ENCODE measurements at places on chromosomes 16 and 17. TPM values are rescaled to one million over a fixed set of nuclear protein-coding genes. Genes with fewer than 3 reads are reported as not detected.

ERN1 gene
- total RNA-seq: 4.1 TPM

AHSP gene
- not detected for total RNA-seq

MYO15A gene
- total RNA-seq: 0.14 TPM

KRTAP4-12 gene
- total RNA-seq: not detected

KRT24 gene
- total RNA-seq: not detected

JMJD8 gene
- 68.3 TPM for total RNA-seq

RANBP10 gene
- total RNA-seq: 8.7 TPM

KRT34 gene
- total RNA-seq: 0.35 TPM

COASY gene
- total RNA-seq: 104 TPM

CMTM3 gene
- 81.0 TPM for total RNA-seq

KRTAP1-1 gene
- total RNA-seq: not detected

ASIC2 gene
- total RNA-seq: 2.1 TPM

ZACN gene
- 0.45 TPM for total RNA-seq

VMO1 gene
- 1.5 TPM for total RNA-seq

DHRS13 gene
- 6.4 TPM for total RNA-seq

SLC4A1 gene
- not detected for total RNA-seq

GFAP gene
- 1.0 TPM for total RNA-seq

CDH11 gene
- total RNA-seq: 0.63 TPM

TNFRSF13B gene
- total RNA-seq: not detected

PLK1 gene
- total RNA-seq: 172 TPM

PRSS36 gene
- total RNA-seq: 0.51 TPM

SMARCD2 gene
- total RNA-seq: 63.4 TPM

TEKT1 gene
- not detected for total RNA-seq

LDHD gene
- 0.55 TPM for total RNA-seq

C16orf89 gene
- not detected for total RNA-seq

FOXO3B gene
- 5.3 TPM for total RNA-seq

CPHXL2 gene
- not detected for total RNA-seq

DRC7 gene
- total RNA-seq: 0.10 TPM

SARM1 gene
- total RNA-seq: 5.6 TPM

SAT2 gene
- total RNA-seq: 92.7 TPM

HCRT gene
- not detected for total RNA-seq

KNOP1 gene
- total RNA-seq: 46.3 TPM

PHKG2 gene
- 25.8 TPM for total RNA-seq

KRTAP1-5 gene
- total RNA-seq: not detected

Data from A549 treated with CpdA at 1 μM for 4 hours (cell line).